NCI-H1436 treated with DMSO at 0.1 percent for 48 hours (cell line): ENCODE measurements at places on chromosomes 12 and 14.
A peak's percentile ranks its signal among the peaks of the same experiment; 100 is the strongest.

DNA sequence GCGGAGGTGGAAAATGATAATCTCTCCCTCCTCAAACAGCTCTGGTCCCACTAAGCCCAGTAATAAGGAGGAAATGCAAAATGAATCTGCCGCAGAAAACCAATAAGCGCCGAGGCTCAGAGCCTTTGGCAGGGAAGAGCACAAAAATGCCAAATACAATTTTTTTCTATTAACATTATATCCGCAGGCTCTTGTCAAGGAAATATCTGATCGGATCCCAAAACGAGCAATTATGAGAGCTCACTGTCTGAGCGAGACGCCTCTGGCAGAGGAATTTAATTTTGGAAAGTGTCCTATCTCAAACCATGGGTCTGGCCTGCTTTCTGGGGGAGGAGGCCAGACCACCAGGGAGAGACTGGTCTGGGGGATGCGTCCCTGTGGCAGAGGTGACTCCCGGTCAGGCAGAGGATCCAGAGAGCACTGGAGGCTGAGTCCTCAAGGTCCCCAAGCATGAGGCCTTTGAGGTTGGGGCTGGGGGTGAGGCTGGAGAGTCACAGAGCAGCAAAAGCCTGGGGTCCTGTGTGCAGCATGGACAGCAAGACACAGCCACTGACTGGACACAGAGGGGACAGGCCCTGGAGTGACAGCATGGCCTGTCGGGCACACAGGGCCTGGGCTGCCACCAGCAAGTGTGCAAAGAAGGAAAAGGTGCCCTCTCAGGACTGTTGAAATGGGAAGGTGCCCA lies 342.8 kb upstream of the SFSWAP start:
- no peak for DNase-seq

GRCh38 chr14:101359221-101360053 lies 201.9 kb upstream of the DIO3 start:
- no peak for DNase-seq

DNA sequence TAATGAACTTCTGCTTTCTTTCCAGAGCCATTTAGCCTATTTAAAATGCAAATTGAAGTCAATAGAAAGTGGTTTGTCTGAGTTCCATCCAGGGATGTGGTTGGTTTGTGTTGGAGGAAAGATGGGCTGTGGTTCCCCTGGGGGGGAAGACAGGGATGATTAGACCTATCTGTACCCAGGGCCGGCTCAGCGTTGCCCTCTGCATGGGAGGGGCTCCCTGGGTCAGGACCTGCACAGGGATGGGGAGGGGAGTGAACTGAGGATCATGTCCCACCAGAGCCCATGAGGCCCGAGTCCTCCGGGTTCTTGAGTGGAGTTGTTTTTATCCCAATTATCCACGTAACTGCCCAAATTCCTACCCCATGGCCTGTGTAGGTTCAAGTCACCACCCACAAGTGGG lies 76.9 kb upstream of the SFSWAP start:
- no peak for DNase-seq

GRCh38 chr14:76337635-76338545 lies 38.0 kb upstream of the ESRRB start:
- no peak for DNase-seq

DNA sequence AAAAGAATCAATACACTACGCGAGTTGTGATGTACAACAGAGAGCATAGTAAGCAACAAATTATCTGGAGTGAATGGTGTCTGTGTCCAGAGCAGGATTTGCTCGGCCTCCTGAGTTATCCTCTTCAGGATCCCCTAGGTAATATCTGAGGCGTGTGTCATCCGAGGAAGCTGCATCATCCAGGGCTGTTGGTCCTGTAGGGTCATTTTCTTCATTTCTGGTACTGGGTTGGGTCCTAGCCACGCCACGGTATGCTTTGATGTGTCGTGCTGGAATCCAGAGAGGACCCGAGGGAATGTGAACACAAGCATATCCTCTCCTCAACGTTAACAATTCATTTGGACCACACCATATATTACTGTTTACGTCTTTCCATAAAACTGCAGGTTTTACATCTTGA lies 19.0 kb upstream of the CLEC4E start:
- DNase-seq: no peak

- peak; percentile 74 for DNase-seq
Observed at GRCh38 chr14:22887260-22887989, 4.4 kb downstream of the REM2 start.

DNA sequence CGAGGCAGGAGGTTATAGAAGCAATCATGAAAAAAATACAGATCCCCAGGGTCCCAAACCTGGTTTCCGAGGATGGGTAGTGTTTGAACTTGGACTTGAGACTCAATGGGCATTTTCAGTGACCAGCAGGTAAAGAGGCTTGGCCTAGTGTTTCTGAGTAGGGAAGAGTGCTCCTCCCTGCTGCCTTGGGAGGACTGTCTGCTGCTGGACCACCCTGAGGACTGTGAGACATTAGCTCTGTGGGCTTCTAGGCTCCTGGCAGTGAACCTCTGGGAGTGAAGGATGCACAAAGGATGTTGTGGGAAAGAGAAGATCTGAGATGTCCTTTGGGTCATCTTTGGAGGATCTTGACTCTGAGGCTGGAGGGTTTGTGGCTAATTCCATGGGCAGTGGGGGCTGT lies 30.5 kb downstream of the ANKRD9 start:
- no peak for DNase-seq

DNA sequence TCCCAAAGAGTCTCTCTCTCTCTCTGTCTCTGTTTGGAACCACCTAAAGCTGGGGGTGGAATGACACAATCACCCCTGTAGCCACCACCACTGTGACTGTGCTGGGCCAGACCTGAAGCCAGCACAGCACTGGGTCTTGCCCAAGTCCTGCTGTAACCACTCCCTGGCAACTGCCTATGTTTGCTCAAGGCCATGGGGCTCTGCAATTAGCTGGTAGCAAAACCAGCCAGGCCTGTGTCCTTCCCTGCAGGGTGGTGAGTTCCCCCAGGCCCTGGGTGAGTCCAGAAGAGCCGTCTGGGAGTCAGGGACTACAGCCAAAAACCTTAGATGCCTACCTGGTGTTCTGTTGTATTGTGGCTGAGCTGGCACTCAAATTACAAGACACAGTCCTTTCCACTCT lies 50.8 kb downstream of the DGLUCY start:
- DNase-seq: no peak

GRCh38 chr14:68137704-68138619 lies 318.4 kb downstream of the RAD51B start:
- DNase-seq: no peak

- no peak for DNase-seq
Observed at GRCh38 chr14:68749487-68750475, 43.1 kb downstream of the ZFP36L1 start.

DNA sequence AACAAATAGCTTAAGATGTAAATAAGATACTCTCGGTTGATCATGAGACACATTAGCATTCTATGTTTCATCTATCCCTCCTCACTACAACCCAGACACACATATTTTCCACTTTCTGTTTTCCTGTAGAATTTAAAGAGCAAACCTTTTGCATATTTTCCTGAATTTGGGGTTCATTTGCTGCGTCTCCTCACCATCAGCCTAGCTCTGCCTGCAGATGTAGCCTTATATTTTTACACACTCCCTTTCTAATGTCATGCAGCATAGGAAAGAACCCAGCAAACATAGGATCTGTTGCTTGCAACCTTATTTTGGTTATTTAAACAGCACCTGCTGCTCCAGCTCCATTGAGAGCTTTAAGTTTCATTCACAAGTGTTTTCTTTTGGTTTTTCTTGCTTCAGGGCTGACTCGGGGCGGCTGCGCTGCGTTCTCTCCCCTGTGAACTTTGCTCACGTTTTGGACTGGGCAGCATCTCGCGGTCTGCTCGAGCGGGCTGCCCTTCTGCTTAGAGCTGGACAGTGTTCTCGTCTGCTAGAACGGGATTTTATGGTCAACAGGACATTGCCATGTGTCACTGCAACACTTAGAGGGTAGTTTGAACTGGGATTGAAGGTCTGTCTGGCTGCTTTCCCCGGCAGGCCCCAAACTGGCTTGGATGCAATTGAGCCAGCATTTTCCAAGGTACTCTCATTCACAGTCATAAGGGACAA lies 57.8 kb upstream of the VRK1 start:
- DNase-seq: no peak

DNA sequence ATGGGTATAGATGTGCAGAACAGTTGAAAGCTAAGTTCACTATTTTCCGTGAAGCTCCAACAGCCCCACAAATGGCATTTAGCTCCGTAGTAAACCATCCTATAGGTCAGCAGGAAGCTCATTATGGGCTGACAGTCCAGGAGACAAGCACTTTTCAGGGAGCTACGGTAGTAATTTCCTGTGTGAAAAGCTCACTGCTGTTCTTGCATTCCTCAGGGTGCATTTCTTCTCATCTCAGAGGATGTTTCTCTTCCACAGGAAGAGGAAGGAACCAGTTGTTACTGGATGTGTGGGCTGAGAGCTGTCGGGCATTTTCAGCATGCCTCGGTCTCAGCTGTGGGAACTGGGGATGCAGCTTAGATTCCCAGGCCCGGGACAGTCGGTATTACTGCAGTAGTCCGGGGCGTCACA lies 72.8 kb downstream of the GALNT4 start:
- no peak for DNase-seq
